ENCODE measurements at places on chromosomes 6 and 20. TPM values are rescaled to one million over a fixed set of nuclear protein-coding genes. Genes with fewer than 3 reads are reported as not detected.

- no peaks in the 10 kb centered on the region for H3K4me1 ChIP-seq
- no peak overlapping the region for H3K4me3 ChIP-seq
- no peaks in the 10 kb centered on the region for H3K36me3 ChIP-seq
- H3K27ac ChIP-seq: no peak overlapping the region
- no peaks in the 10 kb centered on the region for H3K27me3 ChIP-seq
Measured at GRCh38 chr6:71463061-71463460, 174.4 kb downstream of the OGFRL1 start.

- H3K27me3 ChIP-seq: peaks cover 63% of the 10 kb centered on the region
- no peaks in the 10 kb centered on the region for H3K4me1 ChIP-seq
- no peak for DNase-seq
- no peak overlapping the region for H3K27ac ChIP-seq
- peak overlapping the region; percentile 58 for H3K4me3 ChIP-seq
- H3K36me3 ChIP-seq: no peaks in the 10 kb centered on the region
Measured at GRCh38 chr20:18056174-18057100, 1.3 kb downstream of the OVOL2 start.

GRCh38 chr20:51318058-51318949 lies 224.2 kb downstream of the NFATC2 start:
- DNase-seq: peak; percentile 18
- no peaks in the 10 kb centered on the region for H3K36me3 ChIP-seq
- H3K27me3 ChIP-seq: no peaks in the 10 kb centered on the region

Gene AMD1
- 111 TPM for total RNA-seq

Measured in activated T-helper 2 cell treated with anti-CD3 and anti-CD28 coated beads, Interferon-gamma antibody, Interleukin-2, Interleukin-4, amounts not matched to agents 10 μg/mL and 5 μg/mL and 100 μg/mL, durations not matched to agents 14 hours and 24 hours and 36 hours (primary cell).